Anterior cingulate cortex (tissue), 58 donors: ENCODE measurements at places on chromosomes 5 and 9.
A peak's percentile ranks its signal among the peaks of the same experiment; 100 is the strongest.

- no peak for DNase-seq
Measured at GRCh38 chr5:112534611-112535255, 115.7 kb upstream of the EPB41L4A start.

- DNase-seq: peak; percentile 1
Measured at GRCh38 chr5:37723162-37723961, 116.5 kb downstream of the GDNF start.

DNA sequence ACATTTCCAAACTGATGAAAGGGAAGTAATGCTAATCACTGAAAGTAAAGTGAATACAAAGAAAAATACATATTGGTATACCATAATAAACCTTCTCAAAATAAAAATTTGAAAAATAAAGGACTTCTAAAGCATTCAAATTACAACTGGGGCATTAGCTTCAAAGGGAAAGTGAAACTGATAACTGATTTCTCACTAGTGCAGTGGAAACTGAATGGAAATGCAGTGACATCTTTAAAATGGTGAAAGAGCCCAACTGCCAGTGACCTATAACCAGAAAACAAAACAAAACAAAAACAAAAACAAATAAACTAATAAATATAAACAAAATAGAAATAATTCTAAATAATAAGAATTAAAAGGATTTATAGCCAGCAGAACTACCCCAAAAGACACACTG is 297.5 kb upstream of the GRIN3A start:
- no peak for DNase-seq

DNA sequence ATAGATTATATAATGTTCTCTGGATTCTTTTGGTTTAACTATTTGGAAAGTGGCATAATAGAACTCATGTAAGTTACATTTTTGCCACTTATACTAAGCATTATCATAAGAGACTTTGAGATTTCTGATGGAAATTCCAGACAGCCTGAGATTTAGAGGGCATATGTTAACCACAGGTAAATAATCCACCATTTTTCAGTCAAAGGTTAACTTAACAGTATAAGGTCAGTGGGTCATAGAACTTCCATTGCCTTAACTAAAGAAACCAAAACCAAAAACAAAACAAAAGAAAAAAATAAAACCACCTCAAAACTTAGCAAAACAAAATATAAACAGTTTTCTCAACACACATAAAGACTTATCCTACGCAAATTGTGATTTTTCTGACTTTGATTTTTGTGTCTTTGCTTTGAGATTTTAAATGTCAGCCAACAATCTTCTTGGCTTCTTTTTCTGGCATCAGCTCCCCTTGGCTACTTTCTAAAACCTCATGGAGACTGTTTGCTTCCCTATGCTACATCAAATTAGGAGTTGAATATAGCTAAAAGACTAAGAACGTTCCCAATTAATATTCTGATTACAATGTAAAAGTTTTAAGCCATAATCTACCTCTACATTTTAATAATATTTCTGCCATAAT is 430.1 kb upstream of the DAB2 start:
- DNase-seq: no peak

- no peak for DNase-seq
Measured at GRCh38 chr5:168552146-168552545, 23.0 kb downstream of the FBLL1 start.

DNA sequence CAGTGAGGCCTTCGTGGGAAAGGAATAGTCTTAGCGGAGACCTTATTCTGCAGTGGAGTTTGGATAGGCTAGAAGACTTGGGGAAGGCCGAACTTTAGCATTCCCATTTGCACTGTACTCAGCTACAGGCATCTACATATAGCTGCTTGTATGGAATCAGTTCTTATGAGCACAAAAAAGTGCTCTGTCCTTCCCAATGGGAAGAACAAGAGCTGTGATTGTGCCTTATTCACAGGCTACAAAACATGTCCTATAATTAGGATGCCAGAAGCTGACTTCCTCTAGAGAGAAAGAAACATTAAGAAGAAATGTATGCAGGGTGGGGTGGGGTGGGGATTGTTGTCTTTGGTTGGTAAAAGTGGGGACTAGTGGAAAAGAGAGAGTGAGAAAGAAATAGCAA is 154.7 kb downstream of the ATP10B start:
- no peak for DNase-seq

DNA sequence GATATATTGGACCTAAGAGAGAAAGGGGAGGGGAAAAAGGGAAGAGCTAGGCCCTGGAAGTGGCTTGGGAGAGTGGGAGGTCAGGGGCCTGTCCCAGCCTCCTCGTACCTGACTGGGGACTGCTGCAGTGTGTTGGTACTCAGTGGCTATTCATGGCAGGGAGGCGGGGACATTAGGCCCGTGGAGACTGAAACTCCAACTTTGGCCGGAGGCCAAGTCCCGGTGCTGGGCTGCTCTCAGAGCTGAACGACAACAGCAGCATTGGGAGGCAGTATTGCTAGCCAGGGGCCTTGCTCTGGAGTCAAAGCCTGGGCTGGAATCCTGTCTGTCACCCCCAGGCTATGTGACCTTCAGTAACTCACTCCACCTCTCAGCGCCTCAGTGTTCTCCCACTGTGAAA is 37.8 kb downstream of the NEURL1B start:
- DNase-seq: peak; percentile 31

GRCh38 chr9:103757062-103757461 is 337.0 kb upstream of the SMC2 start:
- no peak for DNase-seq

GRCh38 chr5:169280286-169280685 is 20.7 kb downstream of the SLIT3 start:
- peak; percentile 42 for DNase-seq

GRCh38 chr9:78997296-78997695 is 574.5 kb upstream of the TLE4 start:
- no peak for DNase-seq

DNA sequence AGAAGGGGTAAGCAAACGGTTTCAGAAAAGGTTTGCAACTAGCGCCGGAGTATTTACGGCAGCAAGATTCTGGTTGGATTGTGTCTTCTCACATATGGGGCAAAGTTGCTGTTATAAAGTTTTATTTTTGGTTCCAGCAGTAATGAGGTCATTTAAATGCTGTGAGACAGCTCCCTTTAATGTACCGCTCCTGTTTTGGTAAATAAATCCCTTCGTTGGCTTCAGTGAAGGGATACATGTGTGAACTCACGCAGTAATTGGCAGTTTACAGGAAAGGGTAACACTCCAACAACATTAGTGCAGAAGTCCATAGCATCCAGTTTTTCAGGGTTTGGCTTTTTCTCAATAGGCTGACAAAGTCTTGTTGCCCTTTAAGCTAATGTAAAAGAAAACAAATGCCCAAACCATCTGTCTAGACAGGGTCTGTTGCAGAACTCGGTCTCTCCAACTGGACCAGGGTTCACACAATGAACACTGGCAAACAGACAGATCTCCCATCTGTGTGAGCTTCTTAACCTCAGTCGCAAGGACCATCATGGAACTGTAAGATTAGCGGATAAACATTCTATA is 184.0 kb downstream of the GOLPH3 start:
- DNase-seq: no peak

DNA sequence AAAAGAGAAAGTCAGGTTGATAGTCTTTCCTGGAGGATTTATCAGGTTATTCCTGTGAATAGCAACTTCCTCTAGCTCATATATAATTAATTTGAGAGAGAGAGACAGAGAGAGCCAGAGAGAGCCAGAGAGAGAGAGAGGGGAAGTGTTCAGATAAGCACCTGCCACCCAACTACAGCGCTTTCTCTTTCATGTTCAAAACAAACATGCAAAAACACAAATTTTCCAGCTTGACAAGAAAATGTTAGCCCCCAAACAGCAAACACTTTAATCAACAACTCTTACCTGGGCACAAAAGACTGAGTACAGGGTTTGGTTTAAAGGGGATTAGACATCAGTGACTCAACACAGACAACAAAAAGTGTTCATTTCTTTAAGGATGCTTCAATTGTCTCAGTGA is 61.7 kb upstream of the PLPP6 start:
- no peak for DNase-seq

DNA sequence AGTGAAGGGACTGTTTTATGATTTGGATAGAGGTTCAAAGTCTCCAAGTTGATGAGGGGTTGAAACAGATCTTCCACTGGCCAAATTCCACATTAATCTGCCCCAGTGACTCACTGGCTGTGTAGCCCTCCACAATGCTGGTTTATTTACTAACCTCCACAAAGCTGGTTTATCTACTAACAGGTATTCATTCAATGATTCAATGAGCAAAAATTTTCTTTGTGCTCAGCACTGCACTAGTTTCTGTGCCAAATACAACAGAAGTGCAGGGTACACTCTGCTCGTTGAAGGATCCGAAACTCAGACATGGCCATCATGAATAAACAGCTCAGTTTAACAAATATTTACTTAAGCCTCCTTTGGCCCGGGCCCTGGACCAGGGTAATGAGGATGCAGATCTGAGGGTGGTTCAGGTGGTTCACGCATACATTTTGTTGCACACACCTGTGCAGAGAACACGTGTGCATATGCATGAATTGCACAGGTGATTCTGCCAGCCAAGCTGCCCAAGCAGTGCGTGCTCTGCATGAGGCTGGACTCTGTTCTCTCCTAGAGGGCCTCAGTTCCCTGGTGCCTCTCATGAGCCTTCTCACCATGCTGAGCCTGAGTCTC is 71.0 kb downstream of the SH3PXD2B start:
- DNase-seq: no peak

- DNase-seq: no peak
Measured at GRCh38 chr5:42993516-42994245, 46.4 kb downstream of the ANXA2R start.

- DNase-seq: no peak
Measured at GRCh38 chr9:89449261-89449671, 48.6 kb downstream of the SEMA4D start.

GRCh38 chr5:41797662-41798061 is 72.6 kb downstream of the OXCT1 start:
- no peak for DNase-seq

GRCh38 chr5:93257616-93258015 is 323.4 kb downstream of the NR2F1-AS1 start:
- no peak for DNase-seq

GRCh38 chr5:17120209-17120608 is 97.2 kb upstream of the BASP1 start:
- no peak for DNase-seq

DNA sequence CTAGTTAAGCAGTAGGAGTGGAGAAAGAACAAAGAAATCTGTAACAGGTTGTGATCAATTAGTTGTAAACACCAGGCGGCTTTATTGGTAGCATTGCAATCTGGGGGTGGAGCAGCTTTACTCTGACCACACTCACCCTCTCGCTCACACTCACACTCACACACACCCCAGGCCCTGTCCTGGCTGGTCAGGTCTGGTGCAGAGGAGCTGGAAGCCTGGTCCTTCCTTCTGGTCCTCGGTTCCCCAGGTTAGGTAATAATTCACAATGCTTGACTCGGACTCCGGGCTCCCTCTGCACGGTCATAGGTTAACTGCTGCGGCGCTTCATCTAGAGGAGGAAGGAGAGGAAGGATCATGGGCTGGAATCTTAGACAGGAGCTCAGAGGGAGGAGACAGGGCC is 1.6 kb downstream of the CCL19 start:
- DNase-seq: no peak

DNA sequence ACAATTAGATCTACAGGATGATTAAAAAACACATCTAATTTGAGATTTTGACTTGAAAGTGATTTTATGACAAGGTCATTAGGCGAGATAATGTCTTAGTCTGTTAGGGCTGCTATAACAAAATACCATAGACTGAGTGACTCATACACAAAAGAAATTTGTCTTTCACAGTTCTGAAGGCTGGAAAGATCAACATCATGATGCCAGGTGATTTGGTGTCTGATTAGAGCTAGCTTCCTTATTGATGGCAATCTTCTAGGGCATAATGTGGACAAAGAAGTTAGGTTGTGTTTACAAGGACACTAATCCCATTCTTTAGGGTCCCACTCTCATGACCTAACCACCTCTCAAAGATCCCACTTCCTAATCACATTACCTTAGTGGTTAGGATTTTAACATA is 256.7 kb downstream of the TUSC1 start:
- DNase-seq: no peak
